ENCODE measurements at places on chromosomes 5 and 9. TPM values are rescaled to one million over a fixed set of nuclear protein-coding genes. Genes with fewer than 3 reads are reported as not detected.

DNA sequence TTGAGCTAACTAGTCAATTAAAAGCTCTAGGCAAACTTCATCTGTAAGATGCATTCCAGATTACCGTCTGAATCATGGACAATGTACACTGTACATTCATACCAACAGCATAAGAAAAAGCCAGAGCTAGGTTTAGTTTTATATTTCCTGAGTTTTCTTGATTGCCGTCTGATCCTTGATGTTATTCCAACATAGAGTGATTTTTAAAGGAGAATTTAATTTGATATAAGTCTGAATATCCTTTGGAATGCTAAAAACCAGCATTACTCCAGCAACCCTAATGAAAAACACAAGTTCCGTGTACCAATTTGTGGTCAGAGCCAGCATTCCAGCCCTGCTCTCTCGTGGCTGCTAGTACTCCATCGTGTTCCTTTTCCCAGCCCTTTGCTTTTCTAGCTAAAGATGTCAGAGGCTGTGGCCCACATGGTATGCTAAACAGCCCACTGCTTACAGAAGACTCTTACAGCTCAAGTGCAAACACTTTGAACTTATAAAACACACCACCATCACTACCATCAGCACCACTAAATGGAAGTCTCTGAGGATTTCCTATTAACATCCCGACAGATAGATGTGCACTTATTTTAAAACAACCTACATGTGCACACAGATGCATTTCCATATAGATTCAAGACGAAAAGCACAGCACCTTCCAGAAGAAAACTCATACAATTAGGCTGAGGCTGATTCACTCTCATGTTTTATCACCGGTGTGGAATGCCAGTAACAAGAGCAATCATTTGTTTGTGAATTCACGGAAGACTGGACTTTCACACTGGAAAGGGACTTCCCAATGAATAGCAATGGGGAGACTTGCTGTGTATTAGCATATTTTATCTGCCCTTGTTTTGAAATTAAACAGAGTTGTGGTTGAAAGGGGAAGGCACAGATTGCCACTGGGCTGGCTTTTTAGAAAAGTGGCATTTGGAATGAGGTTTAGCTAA, 246.9 kb upstream of the GAS1 start:
- DNase-seq: no peak

DNA sequence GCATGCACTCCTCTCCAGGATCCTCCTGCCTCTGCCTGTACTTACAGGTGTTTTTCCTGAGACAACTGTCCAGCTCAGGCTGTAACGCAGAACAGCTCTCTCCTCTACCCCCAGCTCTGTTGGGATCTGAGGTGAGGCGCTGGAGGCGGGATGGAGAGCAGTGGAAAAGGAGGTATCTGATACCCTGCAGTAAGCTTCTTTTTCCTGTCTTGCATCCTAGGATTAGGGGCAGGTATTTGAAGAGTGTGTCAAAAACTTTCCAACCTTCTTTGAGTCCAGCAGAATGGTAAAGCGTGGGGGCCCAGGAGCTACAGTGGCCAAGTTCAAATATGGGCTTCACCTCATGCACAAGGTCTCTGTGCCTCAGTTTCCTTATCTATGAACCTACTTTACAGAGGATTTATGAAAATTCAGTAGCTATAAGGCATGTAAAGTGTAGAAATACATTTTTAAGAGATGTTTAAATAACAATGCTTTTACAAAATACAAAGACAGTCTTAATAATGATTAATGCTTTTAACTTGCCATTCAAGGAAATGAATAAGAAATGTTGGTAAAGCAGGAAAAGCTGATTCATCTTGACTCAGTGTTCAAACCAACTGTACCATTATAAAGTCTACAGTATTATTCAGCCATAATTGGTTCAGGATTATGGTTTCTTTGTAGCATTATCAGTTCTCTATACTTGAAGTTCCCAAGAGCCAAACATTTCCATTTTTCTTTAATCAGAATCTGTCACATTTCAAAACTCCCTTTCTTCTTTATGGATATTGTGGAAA, 26.1 kb downstream of the MAP1B start:
- DNase-seq: no peak

DNA sequence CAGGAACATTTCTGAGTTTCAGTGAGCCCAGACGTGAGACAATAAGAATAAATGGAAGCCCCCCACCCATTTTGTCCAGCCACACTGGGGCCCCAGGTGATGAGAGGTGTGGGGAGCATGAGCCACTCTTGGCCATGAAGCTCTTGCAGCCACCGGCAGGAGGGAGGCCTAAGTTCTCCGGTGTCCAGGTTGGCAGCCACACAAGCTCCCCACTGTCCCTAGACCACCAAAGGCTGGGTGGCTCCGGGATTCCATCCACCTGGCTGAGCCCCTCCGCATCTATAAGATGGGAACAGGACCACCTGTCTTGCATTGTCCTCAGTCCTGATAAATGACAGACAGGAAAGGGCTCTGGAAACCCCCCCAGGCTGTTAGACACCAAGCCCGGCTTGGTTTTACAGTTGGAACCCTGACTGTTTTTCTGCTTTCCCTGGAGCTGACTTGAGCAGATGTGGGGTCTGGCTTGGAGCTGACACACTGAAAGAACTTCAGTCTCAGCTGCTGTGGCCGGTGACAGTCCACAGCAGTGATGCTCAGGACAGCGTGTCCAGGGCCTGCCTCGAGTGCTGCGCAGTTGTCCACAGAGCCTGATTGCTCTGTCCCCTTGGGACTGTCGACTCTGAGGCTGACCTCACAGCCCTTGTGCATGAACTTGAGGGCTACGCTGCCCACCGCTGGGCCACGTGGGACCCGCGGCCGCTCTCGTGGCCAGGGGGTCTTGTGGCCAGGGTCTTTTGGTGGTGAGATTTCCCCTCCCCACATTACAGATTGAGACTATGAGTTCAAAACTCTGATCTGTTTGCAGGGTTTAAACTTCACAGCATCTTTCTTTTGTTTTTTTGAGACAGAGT, 74.8 kb downstream of the PSMB7 start:
- no peak for DNase-seq

DNA sequence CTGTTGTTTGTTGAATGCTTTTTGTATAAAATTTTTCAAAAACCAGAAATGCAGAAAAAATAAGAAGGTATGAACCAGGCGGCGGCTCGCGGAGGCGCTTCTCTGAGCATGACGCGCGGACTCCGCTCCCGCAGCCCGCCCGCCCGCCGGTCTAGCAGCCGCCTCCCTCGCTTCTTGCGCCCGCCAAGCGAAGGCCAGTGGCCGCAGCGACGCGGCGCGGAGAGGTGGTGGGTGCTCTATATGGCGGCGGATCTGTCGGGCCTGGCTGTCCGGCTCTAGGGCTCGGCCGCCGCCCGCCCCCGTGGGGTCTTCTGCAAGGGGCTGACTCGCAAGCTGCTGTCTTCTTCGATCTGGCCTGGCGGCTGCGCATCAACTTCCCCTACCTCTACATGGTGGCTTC, 93.8 kb downstream of the ANKRD18A start:
- DNase-seq: no peak

DNA sequence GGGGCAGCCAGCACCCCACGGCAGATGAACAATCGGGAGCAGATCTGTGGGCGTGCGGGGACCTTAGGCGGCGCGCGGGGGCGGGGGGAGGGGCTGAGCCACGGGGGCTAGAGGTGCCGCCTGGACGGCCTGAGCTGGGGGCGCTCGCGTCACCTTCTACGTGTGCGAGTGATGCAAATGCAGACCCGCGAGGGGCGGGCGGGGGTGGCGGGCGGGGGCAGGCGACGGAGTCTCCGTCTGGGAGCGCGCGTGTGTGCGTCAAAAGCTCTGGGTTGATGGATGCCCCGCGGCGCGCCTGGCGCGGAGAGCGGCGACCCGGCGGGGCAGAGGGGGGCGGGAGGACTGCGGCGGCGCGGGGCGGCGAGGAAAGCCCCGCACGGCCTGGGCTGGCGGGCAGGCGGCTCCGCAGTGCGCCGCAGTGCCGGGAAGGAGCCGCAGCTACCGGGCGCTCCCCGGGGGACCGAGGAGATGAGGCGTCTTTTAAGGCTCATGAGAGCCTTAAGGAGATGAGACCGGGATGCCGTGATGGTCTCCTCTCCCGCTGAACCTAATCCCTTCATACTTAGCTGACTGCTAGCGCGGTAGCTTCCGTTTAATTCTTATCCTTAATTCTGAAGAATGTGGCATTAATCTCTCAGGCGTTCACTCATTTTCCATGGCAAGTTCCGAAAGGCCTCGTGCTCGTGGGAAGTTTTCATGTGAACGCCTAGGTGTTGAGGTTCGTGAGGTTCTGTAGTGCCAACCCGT, 1.5 kb downstream of the SV2C start:
- no peak for DNase-seq

GRCh38 chr9:4196886-4197285, 103.0 kb downstream of the GLIS3 start:
- no peak for DNase-seq

GRCh38 chr5:27911216-27911615, 872.8 kb upstream of the CDH9 start:
- DNase-seq: no peak

ANGPTL2 gene
- 49.1 TPM for total RNA-seq

SPATA31A3 gene
- not detected for total RNA-seq

MARCOL gene
- total RNA-seq: not detected

PARP8 gene
- total RNA-seq: 27.5 TPM

PRSS3 gene
- 1.1 TPM for total RNA-seq

RGS7BP gene
- total RNA-seq: 24.3 TPM

PCDHA13 gene
- total RNA-seq: 0.54 TPM

Measured in thoracic aorta (tissue), 2 donors.